AG04449 (cell line): ENCODE measurements at places on chromosomes 2 and 18.

DNA sequence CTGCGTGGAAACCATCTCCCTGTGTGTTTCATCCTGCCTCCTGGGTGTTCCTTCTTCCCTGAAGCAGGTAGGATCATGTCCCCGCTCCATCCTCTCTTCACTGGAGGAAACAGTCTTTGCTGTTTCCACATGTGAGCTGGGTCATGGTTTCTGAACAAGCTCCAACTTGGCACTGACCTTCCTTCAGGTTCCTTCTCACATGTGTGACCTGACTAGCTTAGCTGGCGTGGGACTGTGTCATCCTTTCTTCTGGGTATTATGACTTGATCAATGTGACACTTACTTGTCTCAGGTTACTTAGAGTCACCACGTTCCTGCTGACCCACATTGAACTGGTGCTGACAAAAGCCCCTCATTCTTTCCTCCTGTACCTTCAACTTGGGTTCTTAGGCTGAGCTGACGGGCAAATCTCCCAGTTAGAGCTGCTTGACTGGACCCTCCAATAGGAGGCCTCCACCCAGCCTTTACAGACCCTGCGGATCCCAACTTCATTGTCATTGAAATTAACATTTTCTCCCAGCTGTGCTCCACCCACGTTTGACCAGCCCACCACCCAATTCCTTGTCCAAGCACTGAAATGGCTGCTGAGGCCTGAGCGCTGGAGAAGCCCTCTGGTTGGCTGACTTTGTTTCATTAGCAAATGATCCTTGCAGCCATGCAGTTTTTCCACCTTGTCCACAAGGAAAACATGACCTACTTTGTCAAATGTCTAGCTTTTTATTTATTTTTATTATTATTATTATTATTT is 128.1 kb downstream of the DDX1 start:
- DNase-seq = no peak

- no peak for DNase-seq
Observed at GRCh38 chr2:203934711-203935438, 1.7 kb upstream of the ICOS start.

DNA sequence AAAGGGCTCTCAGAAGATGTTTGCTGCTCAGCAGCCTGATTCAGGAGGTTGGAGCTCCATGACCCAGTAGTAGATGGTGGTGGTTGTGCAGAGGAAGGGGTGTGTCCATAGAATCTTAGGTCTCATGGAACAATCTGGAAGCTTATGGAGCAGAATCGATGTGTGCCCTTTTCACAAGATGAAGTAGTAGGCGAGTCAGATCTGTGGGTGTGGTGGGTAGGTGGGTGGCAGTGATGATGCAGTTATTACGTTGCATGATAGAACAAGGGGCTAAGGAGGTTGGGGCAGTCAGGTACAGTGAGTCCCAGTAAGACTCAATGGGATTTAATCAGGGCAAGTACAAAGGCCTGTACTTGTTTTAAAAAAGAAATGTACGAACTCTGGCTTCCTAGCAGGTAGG is 9.1 kb downstream of the TET3 start:
- no peak for DNase-seq

DNA sequence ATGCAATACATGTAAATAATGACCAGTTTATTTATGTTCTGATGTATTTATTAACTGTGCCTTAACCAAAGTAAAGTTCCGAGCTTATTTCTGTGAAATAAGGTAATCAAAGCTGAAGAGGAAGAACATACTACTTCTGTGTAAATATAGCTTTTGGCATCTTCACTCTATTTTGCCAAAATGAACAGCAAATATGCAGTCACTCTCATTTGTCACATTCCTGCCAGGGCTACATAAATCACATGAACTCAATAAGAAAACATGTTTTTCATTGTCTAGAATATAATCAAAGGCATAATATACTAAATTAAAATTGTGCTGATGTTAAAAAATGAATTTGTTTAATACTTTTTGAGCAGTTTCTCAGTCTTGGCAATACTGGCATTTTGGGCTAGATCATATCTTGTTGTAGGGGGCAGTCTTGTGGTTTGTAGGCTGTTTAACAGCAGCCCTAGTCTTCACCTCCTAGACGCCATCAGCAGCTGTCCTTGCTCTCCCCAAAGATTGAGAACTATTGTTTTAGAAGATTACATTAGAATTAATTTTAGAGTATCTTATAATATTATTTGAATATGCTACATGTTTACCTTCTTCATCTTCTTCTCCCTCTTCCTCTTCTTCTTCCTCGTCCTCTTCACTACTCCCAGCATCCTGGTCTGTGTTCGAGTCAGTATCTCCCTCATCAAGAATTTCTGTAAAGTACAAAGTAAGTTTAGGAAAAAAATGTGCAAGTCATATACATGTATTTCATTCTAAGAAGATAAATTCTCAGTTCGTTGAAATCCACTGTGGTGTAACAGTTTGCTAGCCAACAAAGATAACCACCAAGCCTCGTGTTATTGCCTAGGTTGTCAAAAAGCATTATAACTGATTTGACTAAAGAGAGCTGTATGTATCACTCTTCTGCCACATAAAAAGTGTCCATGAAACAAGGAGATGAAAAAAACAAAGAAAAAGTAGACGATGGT is 41.5 kb downstream of the CWC22 start:
- no peak for DNase-seq

DNA sequence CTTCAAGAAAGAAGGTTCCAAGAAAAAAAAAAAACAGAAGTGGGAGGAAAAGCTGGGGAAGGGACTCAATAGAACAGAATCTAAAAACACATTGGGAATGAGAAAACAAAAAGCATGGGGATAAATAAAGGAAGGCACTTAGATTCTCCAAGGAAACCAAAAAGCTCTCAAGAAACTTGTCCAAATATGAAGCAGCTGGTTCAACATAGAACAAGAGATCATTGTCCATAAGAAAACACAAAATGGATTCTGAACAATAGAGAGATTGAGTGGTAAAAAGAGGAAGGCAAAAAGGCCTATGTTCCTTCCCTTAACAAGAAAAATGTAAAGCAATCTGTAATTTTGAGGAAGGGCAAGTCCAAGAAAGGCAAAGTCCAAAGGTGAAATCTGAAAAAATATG is 32.9 kb upstream of the ALK start:
- DNase-seq = no peak

GRCh38 chr2:169072163-169072925 is 3.0 kb downstream of the DHRS9 start:
- no peak for DNase-seq

GRCh38 chr2:210028178-210028577 is 25.7 kb downstream of the RPE start:
- no peak for DNase-seq

DNA sequence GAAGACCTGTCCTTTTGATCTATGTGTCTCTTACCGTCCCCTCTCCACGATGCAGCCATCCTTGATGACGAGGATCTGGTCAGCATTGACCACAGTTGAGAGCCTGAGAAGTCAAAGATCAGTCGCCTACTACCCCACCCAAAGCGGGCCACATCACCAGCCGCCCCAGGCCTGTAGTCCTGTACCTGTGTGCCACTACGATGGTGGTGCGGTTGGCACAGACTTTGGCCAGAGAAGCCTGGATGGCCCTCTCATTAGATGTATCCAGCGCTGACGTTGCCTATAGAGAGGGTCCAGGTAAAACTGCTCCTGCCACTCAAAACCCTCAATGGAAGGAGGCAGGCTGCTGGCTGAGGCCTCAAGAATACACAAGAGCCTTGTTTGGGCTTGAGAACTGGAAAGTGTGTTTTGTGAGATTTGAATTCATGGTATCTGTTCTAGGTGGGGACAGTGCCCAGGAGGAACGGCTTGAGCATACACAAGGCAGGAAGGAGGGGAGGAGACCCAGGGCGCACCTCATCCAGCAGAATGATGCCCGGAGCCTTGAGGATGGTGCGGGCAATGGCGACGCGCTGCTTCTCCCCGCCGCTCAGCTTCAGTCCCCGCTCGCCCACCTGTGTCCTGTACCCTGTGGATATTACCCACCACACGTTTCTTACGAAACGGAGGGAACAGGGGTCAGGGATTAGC is 3.8 kb downstream of the ZFAND2B start:
- DNase-seq = no peak
